ENCODE measurements at places on chromosomes 5 and 9.

GRCh38 chr9:105760053-105760452, 65.7 kb downstream of the TMEM38B start:
- DNase-seq = no peak

DNA sequence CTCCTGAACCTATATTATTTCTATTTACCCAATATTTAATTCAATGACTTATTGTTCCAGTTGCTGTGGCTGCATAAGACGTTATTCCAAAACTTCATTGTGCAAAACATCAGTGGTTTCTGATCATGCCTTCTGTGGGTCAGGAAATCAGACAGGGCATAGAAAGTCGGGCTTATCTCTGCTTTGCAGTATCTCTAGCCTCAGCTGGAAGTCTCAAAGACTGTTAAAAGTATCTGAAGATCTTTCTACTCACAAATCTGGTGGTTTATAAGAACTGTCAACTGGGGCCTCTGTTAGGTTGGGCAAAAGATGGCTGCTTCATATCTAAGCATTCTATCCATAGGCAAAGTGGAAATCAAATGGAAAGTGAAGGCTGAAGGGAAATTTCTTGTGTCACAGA, 687.7 kb upstream of the ARRDC3 start:
- DNase-seq = no peak

DNA sequence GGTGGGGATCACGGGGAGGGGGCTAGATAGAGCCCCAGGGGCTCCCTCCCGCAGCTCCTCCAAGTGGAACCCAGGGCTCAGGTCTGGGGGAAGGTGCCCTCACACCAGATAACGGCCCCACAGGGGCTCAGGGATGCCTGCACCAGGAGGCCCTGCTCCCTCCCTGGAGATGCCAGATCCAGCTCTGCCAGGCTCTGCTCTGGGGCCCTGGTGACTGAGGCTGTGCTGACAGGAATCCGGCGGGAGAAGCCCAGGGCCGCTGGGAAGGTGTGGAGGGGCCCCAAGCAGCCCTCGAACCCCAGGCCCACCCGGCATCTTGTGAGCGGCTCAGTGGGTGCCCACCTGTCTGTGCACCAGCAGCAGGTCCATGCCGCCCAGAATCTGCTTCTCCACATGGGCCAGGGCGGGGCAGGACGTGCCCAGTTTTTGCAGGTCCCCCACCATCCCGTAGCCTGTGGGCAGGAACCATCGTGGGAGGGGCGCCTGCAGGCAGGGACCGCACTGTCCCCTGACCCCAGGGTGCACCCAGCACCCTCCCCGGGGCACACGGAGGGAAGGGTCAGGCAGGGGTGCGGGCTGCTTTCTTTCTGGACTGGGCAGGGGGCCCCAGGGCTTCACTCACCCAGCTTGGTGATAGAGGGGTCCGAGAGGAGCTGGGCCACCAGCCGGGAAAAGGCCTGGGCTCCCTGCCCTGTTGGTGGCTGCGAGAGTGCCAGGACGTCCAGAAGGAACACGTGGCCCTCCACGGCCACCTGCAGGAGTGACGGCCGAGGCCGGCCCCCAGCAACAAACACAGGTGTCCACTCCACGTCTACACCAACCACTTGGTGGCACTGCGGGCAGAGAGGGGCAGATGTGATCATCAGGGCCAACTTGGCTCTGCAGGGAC, 48.9 kb upstream of the NRARP start:
- DNase-seq = no peak

DNA sequence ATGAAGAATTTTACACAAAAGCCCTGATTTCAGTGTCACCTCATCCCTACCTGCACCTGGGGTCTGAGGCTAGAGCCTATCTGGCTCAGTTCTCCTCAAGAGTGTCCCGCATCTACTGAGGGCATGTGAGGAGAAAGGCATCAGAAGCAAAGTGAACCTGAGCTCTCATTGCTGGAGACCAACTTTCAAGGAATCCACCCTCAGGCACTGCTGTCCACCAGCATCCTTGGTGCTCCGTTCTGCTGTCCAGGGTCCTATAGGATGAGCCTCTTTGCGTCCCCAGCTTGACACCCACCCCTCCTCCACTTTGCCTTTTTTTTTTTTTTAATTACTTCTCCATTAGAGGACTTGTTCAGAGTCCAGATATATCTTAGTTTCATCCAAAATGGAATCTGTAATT, 49.5 kb downstream of the CAMSAP1 start:
- no peak for DNase-seq

DNA sequence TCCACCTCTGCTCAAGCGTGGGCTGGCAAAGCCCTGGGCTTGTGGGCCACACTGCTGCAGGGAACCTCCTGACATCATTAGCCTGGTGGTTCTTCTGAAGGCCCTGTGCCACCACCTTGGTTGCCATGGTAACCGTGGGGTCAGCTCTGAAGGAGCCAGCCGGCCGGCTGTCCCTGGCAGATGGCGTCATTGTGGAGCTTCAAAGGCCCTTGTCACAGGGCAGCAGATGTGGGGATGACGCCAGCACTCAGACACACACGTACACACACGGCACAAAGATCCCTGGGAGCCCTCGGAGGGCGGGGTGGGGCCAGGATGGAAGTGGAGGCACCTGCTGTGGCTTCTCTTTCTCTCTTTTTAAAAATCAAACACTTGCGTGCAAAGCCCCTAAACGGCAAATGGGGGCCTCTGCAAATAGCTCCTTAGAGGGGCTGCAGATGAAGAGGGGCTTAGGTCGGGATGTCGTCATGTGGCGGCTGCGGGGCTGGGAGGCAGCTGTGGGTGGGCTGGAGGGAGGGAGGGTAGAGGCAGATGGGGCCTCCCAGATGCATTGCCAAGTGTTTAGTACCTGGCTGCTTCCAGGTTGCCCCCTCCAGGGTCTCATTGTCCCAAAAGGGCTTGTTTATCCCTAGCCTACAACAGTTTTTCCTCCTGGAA, 19.5 kb upstream of the RPL26L1 start:
- no peak for DNase-seq
